Brain (organoid and tissue), 16 donors: ENCODE measurements at places on chromosomes 2 and 18. TPM values are rescaled to one million over a fixed set of nuclear protein-coding genes. Genes with fewer than 3 reads are reported as not detected.

GRCh38 chr2:182792441-182792840 is 74.0 kb downstream of the FRZB start:
- DNase-seq: no peak

DNA sequence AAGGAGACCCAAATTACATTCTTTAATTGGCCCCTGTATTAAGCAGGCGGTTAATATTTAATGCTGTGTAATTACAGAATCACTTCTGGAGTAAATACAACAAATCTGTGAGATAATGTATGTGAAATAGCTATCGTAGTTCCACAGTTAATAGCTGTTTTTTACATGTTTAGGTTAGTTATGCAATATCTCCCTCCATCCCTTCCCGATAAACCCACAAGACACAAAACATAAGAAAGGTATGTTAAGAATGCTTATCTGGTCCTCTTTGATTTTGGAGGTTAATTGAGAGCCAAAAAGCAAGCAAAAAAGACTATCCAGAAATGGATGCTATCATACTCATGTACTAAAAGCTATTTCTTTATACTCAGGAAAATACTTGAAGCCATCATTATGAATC is 49.1 kb downstream of the ZNF638 start:
- DNase-seq: no peak

KCNJ13 gene
- not detected for polyA plus RNA-seq

- no peak for DNase-seq
These were observed 91.5 kb downstream of the LTBP1 start for GRCh38 chr2:33038230-33038629.

- DNase-seq: peak; percentile 55
These were observed 11.0 kb downstream of the ERFE start for GRCh38 chr2:238169708-238170251.
